ENCODE measurements at places on chromosomes 13 and 19.
A peak's percentile ranks its signal among the peaks of the same experiment; 100 is the strongest.

- DNase-seq: no peak
These were observed 75.5 kb upstream of the ADGRE5 start for GRCh38 chr19:14305706-14306105.

- no peak for DNase-seq
These were observed 23.0 kb downstream of the GTF2F2 start for GRCh38 chr13:45143346-45143751.

GRCh38 chr13:60170414-60170813 lies 6.7 kb upstream of the DIAPH3 start:
- DNase-seq: no peak

DNA sequence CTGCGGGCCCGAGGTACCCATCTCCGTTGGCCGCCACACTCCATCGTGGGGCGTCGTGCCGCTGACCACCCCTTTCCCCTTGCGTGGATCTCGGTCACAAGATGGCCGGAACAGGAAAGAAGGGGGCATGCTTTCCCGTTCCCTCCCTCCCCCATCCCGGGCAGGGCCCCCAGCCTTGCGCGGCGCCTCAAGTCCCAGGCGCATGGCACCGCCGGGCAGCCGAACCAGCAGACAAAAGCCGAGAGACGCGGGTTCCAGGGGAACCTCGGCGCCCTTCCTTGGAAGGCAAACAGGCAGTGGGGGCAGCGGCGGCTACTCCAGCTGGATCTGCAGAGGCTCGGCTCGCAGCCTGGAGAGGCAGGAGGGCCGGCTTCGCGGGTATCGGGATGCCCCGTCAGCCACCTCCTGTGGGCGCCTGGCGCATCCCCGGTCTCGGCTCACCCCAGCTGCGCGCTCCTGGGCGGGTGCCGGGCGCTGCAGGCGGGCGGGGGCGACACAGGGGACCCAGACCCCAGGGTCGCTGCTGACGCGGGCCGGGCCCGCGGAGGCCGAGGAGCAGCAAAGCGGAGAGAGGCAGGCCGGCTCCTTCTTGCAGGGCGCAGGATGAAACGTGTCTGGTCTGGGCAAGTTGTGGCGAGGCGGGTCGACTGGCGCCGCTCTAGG lies 439 bp downstream of the DZIP1 start:
- DNase-seq: peak; percentile 44

DNA sequence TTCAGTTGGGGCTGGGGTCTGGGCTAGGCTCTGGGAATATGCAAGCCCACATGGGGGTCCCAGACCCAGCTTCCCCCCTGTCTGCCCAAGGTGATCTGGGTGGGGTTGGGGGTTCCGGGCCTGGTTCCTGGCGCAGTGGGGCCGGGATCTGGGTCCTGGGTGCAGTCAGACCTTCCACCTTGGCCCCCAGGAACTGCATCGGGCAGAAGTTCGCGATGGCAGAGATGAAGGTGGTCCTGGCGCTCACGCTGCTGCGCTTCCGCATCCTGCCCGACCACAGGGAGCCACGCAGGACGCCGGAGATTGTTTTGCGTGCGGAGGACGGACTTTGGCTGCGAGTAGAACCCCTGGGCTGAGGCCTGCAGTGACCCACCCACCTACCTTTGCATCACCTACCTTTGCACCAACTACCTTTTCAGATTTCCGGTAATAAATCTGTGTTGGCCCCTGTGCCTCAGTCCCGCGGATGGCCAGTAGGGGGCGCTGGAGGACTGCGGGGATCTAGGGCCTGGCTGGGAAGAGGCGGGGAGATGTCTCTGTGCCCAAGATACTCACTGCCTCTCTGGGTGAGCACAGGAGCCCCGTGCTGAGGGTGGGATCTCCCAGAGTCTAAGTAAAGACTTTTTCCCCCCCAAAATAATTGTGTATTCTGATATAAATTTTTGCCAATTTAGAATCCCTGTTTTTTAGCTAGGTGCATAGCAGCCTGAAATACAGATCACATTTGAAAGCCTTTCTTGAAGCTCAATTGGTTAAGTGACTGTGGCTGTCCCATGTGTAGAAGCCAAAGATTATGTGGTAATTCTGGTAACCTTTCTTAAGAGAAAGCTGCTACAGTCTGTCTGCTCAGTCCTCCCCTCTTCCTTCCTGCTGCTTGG lies 11.5 kb upstream of the CYP4F3 start:
- peak; percentile 69 for DNase-seq

GRCh38 chr13:53445686-53446085 lies 417.1 kb downstream of the OLFM4 start:
- DNase-seq: no peak

- DNase-seq: peak; percentile 67
These were observed 53.2 kb downstream of the GPR12 start for GRCh38 chr13:26707122-26708006.

DNA sequence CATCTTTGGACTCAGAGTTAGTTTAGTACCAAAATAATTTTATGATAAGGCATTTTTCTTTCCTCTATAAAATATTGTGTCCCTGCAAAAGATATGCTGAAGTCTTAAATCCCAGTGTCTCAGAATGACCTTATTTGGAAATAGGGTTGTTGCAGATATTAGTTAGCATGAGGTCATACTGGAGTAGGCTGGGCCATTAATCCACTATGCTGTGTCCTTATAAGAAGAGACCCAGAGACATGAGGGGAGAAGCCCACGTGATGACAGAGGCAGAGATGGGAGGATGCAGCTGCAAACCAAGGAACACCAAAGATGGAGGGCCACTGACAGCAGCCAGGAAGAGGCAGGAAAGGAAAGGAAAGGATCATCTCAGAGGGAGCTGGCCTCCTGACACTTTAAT lies 6.4 kb downstream of the POGLUT2 start:
- DNase-seq: no peak

GRCh38 chr13:75196147-75196837 lies 285.7 kb downstream of the TBC1D4 start:
- DNase-seq: no peak

GRCh38 chr19:12796146-12797071 lies 5.1 kb downstream of the JUNB start:
- DNase-seq: peak; percentile 70

DNA sequence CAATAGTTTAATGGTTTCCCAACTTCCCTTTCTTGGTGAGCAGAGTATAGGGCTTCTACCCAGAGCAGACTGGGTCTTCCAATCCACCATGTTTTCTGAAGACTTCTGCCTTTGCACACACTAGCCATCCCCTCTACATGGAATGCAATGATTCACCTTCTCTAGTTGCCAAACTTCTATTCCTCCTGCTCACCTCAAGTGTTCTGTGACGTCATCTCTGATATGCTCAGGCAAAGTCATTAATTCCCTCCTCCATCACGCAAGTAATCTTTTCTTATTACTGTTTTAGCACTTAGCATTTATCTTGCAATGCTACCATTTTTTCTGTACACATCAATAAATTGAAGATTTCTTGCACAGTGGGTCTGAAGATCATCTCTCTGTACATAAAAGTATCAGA lies 174.2 kb downstream of the RBM26 start:
- DNase-seq: no peak

GRCh38 chr13:111468037-111468959 lies 147.9 kb downstream of the TEX29 start:
- DNase-seq: no peak

GRCh38 chr13:48925001-48925400 lies 50.7 kb upstream of the FNDC3A start:
- DNase-seq: no peak

GRCh38 chr13:43388282-43389034 lies 365.1 kb downstream of the DNAJC15 start:
- DNase-seq: no peak

DNA sequence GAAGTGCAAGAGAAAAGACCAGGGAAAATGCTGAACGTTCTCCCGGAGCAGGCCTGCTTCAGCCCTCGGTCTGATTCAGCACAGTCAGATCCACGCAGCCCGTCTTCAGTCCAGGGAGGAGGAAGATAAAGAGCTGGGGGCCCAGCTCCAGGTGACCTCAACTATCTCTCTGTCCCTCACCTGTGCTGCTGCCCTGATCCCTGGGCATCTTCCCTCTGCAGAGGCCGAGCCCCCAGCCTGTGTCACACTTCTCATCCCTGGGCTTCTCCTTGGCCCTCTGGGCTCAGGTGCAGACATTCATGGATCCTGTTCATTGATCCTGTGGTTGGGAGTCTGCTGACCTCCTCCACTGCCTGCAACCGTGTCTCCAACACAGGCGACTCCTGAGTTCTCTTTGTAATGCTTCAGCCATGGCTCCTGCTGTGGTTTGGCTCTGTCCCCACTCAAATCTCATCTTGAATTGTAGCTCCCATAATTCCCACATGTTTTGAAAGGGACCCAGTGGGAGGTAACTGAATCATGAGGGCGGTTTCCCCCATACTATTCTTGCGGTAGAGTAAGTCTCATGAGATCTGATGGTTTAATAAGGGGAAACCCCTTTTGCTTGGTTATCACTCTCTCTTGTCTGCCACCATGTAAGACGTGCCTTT lies 27.9 kb downstream of the COL4A2 start:
- no peak for DNase-seq

DNA sequence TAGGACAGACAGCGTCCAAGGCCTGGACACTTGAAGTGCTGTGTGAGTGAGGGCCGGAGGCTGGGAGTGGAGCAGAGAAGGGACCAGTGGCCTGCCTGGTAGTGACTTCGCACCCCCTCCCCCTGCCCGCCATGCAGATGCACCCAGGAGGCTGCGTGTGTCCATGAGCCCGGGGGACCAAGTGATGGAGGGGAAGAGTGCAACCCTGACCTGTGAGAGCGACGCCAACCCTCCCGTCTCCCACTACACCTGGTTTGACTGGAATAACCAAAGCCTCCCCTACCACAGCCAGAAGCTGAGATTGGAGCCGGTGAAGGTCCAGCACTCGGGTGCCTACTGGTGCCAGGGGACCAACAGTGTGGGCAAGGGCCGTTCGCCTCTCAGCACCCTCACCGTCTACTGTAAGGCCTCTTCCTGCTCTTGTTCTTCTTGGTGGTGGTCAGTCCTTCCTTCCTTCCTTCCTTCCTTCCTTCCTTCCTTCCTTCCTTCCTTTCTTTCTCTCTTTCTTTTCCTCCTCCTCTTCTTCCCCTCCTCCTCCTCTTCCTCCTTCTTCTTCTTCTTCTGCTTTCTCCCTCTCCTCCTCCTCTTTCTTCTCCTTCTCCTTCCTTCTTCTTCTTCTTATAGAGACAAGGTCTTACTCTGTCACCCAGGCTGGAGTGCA lies 6.0 kb upstream of the FFAR1 start:
- DNase-seq: no peak

DNA sequence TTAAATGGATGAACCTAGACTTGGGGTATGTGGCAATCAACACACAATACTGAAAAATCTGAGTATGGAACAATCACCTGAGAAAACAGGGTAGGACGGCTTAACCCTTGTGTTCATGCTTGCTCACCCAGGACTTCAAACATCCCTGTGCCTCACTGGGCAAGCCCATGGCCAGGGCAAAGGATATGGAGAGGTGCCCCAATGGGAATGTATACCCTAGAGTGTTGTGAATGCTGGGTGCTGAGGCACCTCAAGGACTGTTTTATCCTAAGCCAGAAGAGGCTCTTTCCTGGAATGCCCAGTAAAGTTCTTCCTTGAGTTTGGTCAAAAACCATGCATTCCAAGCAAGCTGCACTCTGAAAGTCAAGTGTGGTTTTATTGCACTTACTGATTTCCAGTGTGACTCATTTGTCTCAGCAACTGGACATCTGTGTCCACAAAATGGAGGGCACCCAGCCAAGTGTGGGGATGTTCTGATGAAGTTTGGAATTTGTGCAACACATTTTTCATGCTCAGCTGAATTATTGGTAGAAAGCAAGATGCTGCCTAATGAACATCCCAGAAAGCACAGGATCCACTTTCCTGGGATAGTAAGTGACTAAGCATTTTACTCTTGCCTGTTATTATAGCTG lies 531.3 kb downstream of the RFC3 start:
- DNase-seq: no peak

- no peak for DNase-seq
These were observed 45.8 kb upstream of the GPI start for GRCh38 chr19:34319230-34319585.

DNA sequence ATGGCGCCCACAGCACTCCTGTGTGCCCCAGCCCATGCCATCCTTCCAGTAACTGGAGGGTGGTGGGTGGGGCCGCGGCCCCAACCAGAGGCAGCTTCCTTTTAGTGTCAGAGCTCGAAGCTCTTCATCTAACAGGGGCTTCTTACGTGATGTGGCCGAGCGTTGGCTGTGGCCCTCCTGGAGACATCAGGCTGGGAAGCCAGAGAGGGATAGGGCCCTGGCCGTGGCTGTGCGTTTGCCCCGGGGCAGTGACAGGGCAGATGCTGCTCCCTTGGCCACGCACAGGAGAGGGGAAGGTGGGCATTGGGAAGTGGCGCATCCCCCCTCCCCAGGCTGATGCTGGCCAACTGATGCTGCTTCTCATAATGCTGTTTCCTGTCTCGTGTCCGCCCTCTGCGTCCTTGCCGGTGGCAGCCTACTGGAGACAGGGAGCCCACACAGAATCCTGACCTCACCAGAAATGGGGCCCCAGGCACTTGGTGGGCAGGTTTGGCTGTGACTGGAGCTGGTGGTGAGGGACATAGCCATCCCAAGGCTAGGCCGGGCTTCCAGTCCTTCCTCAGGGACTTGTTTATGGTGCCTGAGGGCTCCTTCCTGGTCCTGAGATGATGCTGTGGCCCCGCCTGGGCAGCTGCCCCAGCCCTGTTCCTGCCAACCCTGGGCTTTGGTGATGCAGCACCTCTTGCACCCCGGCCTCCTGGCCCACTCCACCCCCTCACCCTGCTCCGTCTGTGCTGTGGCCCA lies 34.3 kb downstream of the ATP4B start:
- DNase-seq: no peak

DNA sequence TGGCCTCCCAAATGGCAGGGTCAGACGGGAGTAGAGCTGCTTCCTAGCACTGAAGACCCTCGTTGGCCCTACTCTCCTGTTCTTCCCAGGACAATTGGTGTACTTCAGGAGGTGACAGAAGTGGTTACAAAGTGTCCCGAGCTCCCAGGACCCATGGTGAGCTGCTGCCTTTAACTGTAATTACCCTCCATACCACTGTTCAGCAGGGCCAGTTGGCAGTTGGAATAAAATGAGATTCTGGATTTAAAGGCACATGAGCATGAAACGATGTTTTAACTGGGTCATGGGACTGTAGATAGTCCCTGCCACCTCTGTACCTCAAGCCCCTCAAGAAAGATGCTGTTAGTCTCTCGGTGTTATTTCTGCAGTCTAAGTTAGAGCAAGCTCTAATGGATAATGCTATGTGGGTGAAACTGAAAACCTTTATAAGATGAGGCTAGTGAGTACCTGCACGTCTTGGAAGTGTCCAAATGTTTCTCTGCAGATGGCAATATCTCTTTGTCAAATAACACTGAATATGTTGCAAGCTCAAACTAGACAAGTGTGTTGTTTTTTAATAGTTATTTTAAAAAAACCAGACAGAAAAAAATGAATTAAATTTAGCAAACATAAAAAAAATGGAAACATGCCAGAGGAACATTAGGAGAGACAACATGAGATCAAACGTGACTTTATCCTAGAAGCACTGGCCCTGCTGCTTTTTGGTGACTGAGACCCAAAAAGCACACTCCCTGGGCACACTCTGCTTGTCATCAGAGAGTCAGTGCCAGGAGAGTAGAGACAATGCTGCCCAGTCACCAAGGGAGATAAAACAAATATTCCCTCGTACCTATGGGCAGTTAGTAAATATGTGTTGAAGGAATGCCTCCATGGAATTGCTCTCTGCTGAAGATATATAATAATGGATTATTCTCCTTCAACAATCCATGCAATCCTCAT lies 266.3 kb downstream of the LMO7 start:
- DNase-seq: no peak

GRCh38 chr13:109654341-109655205 lies 131.8 kb downstream of the IRS2 start:
- DNase-seq: no peak
